ENCODE measurements at places on chromosomes 1 and 21.

GRCh38 chr1:95384567-95384966, 150.6 kb downstream of the RWDD3 start:
- DNase-seq: no peak

DNA sequence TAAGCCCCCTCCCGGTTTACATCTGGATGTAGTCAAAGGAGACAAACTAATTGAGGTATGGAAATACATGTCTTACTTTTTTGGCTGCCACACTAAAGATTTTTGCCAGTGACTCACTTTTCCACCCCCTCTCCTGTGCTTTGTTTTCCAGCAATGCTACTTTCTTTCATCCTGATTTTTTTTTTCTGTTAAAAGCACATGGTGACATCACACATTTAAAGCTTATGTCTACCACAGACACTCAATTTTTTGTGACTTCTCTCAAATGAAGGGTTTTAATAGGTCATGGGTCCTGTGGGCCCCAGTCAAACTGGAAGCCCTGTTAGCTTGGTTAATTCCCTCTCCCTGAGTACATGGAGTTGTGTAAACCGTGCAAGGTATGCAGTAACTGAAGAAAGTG, 2.2 kb downstream of the PPP1R8 start:
- DNase-seq: no peak

GRCh38 chr1:56065729-56066128, 513.6 kb downstream of the PLPP3 start:
- DNase-seq: no peak

DNA sequence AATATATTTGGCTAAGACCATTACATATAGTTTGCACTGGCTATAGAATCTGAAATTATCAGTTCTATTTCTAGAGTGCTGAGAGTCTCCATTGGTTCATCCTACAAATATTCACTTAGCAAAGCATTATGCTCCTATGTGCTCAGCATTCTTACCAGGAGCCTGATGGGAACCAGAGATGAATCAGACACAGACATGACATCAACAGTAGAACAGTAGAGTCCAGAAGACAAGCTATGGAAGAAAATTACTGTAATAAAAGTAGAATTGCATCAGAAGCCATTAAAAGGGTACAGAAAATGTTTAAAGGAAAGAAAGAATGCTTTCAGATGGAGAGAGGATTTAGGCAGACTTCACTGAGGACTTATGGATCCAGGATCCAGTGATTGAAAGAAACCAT, 271.7 kb upstream of the SNX7 start:
- no peak for DNase-seq

DNA sequence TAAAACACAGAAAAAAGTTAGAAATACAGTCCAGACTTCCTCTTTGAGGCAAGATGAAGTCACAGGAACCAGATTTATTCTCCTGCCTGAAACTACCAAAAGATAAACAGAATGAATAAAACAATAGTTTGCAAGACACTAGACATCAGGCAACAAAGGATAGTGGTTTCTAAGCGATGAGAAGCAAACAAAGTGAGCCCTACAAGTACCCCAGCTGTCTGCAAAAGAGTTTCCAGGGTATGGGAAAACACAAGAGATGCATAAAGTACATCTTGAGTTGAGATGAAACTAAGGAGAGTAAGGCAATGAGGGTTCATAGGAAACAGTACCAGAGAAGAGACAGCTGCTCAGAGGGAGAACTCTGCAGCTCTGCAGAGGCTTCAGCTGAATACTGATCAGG, 83.3 kb upstream of the COL24A1 start:
- DNase-seq: no peak

DNA sequence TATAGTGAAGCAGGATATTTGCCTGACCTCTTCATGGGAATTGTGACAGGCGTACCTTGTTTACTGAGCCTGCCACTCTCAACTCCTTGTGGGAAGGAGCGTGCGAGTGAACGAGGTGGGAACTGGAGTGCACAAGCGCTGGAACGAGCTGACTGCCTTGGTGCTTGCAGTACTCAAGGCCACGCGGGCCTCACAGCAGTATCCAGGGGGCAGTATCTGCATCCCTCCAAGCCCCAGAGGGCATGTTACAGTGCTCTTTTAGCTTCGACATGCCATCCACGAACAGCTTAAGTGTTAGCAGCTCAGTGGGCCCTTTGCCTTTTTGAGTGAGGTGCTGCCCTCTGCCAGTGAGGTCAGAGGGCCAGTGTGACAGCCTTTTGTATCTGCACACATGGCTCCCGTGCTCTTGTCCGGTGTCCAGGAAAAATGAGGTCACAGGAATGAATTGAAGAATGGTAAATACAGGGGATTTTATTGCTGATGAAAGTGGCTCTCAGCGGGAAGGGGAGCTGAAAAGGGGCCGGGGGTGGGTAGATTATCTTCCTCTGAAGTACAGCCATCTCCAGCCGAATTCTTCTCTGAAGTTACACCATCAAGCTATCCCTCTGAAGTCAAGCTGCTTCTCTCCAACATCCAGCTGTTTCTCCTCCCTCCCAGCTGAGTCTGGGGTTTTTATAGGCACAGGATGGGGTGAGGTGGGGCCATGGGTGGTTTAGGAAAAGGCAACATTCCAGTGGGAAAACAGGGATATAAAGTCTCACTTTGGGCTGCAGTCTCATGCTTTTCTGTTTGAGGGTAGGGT, 69.3 kb downstream of the EPB41 start:
- DNase-seq: no peak

DNA sequence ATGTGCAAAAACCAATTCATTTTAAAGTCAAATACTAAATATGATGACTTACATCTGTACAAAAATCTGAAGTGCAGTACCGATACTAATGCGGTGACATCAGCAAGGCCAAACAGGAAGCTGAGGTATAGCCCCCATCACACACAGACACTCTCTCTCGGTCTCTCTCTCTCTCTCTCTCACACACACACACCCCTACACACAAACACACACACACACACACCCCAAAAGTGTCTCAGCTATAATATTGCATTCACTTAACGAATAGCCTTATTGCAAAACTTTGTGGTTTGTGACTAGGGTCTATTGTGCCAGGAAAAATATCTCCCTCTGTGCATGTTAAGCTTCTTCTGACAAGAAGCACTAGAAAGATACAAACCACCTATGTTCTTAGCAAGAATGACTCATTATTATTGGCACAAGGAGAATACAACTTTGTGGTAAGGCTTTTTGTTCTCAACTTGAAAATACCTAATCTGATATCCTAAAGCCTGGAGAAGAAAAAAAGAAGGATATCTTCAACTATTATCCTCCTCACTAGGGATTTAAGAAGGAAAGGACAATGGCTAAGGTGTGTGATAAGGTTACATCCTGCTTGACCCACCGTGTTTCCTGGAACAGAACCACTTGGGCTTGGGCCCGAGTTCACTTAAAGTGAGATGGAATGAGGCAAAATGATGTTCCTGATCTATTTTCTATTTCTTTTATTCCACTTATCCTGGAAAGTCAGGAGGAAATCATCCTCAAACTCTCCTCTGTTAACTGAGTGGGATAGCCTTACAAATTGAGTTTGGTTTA, 107.1 kb downstream of the NIBAN1 start:
- DNase-seq: no peak

GRCh38 chr21:21200103-21200938, 202.1 kb downstream of the NCAM2 start:
- DNase-seq: no peak

DNA sequence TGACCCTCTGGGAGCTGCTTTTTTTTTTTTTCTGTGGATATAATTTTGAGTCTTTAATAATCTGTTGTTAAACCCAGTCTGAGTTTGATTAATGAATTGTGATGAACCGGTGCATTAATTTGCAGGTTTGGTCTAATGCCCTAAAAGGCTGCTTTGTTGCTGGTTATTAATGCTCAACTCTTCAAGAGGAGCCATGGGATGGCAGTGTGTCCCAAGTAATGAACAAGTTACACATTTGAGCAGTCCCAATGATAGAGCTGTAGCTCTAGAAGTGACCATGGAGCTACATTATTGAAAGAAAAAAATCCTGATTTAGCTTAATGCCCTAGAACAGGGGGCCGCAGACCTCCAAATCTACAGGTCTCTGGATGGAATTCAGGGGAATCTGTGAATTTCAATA, 53.1 kb downstream of the RWDD3 start:
- no peak for DNase-seq

GRCh38 chr1:91273875-91274274, 130.8 kb downstream of the HFM1 start:
- DNase-seq: no peak

DNA sequence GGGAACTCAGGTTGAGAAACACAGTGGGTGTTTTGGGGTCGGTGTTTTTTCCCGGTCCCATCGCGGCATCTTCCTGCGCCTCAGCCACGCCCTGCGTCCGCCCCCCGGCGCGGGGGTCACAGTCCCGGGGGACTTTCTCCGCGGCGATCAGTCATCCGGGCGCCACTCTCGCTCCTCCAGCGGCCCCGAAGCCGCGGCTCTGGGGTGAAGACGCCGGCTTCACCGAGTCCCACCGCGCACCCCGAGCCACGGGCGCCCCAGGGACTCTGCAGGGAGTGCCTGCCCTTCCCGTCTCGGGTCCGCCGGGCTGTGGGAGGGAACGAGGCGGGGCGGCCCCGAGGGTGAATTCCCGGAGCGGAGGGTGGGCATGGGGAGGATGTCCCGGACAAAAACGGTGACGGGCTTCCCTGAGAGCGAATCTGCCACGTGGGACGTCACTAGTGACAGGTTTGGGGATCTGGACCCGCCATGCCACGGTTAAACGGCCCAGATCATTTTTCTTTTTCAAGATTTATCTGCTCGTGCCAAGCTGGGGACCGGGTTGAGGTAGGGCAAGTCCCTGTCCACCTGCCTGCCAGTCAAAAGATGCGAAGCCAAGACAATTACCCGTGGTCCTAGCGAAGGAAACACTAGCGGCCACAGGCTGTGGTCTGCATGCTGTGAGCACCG, 717 bp upstream of the BATF3 start:
- no peak for DNase-seq

- no peak for DNase-seq
These were observed 50.1 kb downstream of the NDUFS5 start for GRCh38 chr1:39076127-39076798.

DNA sequence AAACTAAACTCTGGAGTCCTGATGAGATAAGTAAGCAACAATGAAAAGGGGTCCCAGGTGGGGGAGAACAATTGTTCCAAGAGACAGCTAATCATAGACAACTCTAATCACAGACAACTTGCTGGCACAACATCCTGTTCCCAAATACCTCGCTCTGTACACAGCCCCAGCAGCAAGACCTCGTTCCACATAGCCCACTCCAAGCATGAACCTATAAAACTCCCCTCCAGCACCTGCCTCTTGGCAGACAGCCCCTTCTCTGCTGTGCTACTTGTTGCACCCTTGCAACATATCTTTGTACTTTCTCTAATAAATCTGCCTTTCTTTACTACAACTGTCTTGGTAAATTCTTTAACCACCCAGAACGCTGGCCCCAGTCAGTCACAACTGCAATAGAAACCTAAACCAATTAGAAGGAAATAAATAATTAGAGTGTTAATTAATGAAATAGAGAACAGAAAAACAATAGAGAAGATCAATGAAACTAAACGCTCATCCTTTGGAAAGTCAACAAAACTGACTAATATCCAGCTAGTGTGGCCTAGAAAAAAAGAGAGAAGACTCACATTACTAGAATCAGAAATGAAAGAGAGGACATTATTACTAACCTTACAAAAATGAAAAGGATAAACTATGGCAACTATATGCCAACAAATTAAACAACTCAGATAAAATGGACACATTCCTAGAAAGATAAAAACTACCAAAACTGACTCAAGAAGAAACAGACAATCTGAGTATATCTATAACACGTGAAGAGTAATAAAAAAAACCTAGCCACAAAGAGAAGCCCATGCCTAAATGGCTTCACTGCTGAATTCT, 36.1 kb downstream of the LRRC40 start:
- DNase-seq: no peak

GRCh38 chr21:38282921-38283320, 26.1 kb downstream of the KCNJ15 start:
- no peak for DNase-seq

DNA sequence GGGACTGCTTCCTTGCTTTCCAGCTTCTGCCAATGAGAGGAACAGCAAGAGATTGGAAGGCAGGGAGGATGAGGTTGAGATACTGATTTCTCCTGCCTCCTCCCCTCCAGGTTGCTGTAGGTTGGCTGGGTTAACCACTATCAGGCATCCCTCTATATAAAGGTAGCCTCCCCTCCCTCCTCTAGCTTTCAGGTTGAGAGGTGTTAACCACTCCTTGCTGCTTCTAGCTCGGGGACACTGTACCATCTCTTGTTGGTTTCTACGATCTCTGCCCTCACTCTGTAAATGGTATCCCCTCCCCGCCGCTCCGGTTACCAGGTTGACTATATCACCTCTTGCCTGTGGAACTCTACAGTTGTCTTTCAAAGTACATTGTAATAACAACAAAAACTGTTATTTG, 16.7 kb downstream of the LPAR3 start:
- DNase-seq: no peak

- no peak for DNase-seq
These were observed 722 bp downstream of the NPHP4 start for GRCh38 chr1:5991381-5992025.

GRCh38 chr1:229230893-229231753, 39.8 kb upstream of the RAB4A start:
- DNase-seq: no peak

DNA sequence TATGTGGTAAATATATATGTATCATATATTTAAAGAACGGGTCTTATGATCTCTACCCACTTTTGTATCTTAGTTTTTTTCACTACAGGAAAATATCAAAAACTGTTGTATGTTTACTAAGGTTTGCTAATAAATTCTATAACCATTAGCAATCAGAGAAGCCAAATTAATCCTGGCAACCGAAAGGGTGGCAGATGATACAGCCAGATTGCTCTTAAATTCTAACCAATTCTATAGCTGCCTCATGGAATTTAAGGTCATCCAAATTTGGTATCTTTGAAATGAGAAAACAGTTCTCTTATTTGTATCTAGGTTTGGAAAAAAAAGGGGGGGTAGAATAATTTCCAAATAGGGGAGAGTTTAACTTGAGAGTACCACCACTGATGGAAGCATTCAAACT, 591.2 kb downstream of the SMYD3 start:
- no peak for DNase-seq

DNA sequence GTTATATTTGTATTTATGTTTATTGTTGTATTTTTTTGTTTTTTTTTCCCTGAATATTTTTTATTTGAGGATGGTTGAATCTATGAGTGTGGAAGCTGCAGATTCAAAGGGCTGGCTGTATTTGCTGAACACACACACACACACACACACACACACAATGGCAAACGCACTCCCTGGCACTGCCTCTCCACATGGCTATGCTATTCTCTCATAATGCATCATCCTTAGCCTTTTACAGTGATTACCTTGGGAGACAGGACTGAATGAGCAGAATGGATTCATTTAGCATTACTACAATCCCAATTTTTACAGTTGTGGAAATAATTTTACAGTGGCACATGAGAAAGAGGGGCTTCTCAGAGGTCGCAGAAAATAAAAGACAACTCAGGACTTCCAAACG, 390.1 kb downstream of the PCP4 start:
- no peak for DNase-seq

DNA sequence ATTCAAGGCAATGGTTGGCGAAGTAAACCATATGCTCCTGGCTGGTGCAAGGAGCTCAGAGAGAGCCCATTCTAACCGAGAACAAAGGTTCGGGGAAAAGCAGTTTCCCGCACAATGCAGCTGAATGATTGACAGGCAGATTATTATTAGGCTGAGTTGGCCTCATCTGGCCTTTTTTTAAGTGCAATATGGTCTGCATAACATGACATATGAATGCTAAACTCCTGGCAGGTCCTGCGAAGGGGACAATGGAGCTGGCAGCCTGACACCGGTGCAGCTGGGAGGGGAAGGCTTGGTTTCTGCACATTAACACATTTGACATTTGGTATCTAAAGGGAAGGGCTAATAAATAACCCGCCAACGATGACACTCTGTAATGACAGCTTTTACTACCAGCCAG, 92.0 kb downstream of the MIS18A start:
- no peak for DNase-seq

Measured in nucleus accumbens (tissue), 56 donors.